ENCODE measurements at places on chromosomes 4 and X.

DNA sequence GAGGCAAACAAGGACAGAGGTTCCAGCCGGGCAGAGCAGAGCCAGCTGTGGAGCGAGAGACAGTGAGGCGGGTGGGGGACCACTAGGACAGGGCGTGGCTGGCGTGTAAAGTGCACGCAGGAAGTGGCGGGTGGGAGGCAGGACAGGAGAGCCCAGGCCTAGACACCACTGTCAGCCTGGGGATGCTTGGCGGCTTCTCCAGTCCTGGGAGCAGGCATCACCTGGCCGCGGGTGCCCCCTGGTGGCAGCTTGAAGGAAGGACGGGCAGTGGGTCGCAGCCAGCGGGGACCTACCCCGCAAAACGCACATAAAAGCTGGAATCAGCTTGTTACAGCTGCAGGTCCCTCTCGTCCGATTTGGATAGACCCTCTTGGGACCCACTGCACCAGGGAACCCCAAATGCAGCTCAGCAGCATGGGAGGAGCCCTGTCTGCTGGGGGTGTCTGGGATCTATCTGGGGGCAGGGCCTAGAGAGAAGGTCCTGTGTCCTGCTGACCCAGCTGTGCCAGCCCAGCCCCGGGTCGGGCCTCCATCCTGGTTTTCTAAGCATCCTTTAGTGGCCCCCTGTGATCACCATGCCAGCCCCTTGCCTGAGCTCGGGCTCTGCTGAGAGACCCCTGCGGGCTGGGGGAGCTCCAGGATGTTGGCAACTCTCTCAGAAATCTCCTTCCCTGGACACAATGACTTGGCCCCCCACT lies 57.7 kb downstream of the WFS1 start:
- no peak for DNase-seq

DNA sequence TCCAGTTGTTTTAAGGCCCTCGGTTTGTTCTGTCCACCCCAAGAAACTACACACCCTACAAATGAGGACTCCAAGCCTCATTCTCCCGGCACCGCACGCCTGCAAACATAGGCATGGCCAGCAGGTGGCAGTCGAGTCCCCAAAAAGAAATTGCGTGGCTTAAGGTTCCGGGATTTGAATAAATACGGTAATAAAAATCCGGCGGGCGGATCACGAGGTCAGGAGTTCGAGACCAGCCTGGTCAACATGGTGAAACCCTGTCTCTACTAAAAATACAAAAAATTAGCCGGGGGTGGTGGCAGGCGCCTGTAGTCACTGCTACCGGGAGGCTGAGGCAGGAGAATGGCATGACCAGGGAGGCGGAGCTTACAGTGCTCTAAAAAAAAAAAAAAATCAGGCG lies 21.8 kb upstream of the CSF2RA start:
- no peak for DNase-seq

GRCh38 chr4:86319390-86319789 lies 40.5 kb downstream of the MAPK10 start:
- no peak for DNase-seq

- no peak for DNase-seq
These were observed 148.6 kb downstream of the STK32B start for GRCh38 chr4:5199912-5200311.
